ENCODE measurements at places on chromosomes 6 and 20.

DNA sequence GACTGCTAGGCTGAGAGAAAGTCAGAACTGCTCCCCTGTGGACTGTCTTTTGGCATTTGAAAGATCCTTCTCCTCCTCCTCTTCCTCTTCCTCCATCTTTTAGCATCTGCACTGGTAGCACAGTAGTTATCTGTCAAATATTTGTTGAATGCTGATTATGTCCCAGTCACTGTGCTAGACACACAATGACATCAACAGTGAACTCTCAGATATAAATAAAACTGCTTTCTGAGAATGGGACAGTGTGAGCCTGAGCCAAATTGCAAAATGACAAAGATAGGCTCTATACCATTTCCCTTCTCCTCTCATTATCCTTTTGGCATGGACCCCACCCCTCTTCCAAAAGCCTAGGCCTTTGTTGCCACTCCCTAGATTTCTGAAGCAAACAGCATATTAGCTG is 27.9 kb upstream of the LRRC1 start:
- no peak for DNase-seq

DNA sequence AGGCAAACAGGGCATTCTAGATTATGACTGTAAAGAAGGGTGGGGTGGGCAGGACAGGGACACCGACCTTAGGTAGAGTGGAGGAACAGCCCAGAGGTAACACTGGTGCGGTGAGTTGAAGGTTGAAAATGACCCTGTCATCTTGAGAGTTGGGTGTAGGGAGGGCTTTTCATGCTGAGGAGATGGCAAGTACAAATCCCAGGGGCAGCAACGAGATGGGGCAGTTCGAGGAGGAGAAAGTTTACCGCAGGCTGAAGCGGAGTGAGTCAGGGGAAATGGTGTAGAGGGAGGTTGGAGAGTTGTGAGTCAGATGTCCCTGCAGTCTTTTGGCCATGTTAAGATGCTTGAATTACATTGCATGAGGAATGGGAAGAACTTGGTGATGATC is 101.1 kb downstream of the HIVEP1 start:
- DNase-seq: no peak

DNA sequence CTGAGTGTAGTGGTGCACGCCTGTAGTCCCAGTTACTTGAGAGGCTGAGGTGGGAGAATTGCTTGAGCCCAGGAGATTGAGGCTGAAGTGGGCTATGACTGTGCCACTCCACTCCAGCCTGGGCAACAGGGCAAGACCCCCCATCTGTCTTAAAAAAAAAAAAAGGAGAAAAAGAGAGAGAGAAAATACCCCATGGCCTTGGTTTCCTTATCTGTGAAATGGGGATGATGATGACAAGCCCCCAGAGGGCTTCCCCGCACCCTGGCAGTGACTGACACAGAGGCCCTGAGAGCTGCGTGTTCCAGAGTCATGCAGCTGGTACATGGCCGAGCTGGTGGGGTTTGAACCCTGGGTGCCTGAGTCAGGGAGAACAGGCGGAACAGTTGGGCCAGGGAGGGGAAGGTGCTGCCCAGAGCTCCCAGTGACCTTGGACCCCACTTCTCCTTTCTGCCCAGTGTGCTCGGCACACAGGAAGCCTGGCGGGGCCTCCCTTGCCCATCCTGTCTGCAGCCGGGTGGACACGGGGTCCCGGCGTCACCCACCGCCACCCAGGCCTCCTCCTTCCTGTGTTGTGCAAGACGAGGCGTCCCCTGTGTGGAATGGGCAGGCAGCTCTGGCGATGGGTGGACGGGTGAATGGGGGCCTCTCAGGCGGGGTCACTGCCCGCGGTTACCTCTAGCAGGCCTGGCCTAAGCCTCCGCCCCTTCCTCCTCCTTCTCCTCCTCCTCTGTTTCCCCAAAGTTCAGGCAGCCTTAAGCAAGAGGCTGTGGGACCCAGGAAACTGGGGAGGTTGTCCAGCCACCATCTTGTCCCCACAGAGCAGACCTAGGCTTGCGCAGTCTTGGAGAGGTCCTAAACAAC is 84.2 kb downstream of the CEBPB start:
- DNase-seq: peak; percentile 39

GRCh38 chr6:46137387-46137786 is 7.6 kb downstream of the ENPP4 start:
- DNase-seq: no peak

- peak; percentile 96 for DNase-seq
Observed at GRCh38 chr6:37516076-37516919, 16.6 kb upstream of the CCDC167 start.

GRCh38 chr20:20524756-20525155 is 156.9 kb downstream of the INSM1 start:
- no peak for DNase-seq

GRCh38 chr20:60066438-60066823 is 108.2 kb downstream of the CDH26 start:
- no peak for DNase-seq

- DNase-seq: no peak
Observed at GRCh38 chr20:17495826-17496225, 35.4 kb downstream of the BFSP1 start.
